RPMI7951 (cell line): ENCODE measurements at places on chromosomes 1 and 21.

GRCh38 chr21:15283138-15283537, 218.3 kb upstream of the NRIP1 start:
- no peak for DNase-seq

DNA sequence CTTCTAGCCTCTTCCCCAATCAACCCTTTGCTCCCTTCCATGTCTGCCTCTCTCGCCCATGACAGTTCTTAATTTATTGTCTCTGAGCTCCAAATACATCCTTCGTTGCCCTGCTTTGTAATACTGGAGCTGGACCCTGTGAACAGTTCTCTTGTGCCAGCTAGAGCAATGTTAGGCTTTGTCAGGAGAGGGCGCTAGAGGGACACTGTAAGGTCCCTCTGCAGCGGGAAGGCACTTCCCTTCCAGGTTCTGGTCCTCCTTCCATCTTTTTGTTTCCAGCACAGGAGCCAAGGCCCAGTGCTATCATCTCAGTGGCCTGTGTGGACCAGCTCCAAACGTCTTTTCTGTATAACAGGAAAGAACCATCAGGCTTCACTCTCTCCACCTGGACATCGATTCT, 95.9 kb downstream of the PTPRU start:
- peak; percentile 37 for DNase-seq

DNA sequence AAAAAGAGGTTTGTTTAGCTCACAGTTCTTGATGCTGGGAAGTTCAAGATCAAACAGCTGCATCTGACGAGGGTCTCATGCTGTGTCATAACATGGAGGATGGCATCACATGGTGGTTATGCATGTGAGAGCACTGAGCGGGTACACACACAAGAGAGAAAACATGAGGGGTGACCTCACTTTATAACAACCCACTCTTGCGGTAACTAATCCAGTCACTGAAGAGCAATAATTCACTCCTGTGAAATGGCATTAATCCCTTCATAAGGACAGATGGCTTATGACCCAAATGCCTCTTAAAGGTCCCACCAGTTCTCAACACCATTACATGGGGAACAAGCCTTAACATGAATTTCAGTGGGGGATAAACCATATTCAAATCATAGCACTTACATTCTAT, 23.2 kb upstream of the CHIT1 start:
- DNase-seq, result no peak

- peak; percentile 70 for DNase-seq
Observed at GRCh38 chr1:55893155-55893554, 678.0 kb upstream of the USP24 start.

GRCh38 chr1:186749820-186750219, 69.6 kb upstream of the PTGS2 start:
- DNase-seq, result no peak

DNA sequence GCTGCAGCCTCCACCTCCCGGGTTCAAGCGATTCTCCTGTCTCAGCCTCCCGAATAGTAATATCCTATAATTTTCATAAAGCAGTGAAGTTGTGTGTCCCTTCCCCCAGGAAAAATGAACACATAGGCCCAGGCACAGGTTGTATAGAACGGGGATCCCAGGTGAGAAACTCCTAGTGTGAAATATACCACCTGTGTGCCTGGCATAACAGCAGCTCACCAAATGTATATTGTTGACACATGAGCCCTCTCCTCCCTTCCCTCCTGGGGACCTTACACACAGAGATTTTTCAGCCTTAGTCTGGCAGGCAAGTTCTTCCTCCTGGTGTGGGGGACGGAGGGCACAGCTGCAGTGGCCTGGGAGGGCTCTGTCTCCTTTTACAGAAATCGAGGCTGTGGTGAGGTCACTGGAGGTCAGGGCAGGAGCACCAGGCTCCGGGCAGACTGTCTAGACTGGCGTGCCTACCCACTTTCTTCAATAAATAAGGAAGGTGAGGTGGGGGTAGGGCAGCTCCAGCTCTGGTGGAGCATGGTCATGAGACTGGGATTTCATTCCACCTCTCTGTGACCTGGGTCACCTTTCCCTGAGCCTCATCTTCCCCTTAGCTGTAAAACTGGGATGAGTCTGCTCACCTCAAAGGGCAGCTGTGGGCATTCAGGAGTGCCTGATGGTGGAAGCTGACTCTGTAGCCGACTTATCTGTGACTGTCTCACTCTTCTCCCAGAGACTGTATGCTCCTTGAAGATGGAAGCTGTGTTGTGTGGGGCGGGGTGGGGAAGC, 14.3 kb downstream of the RCC1 start:
- no peak for DNase-seq

- no peak for DNase-seq
Observed at GRCh38 chr21:32001390-32001789, 128.6 kb downstream of the HUNK start.

GRCh38 chr1:237877631-237878030, 13.1 kb downstream of the ZP4 start:
- DNase-seq, result peak; percentile 13

DNA sequence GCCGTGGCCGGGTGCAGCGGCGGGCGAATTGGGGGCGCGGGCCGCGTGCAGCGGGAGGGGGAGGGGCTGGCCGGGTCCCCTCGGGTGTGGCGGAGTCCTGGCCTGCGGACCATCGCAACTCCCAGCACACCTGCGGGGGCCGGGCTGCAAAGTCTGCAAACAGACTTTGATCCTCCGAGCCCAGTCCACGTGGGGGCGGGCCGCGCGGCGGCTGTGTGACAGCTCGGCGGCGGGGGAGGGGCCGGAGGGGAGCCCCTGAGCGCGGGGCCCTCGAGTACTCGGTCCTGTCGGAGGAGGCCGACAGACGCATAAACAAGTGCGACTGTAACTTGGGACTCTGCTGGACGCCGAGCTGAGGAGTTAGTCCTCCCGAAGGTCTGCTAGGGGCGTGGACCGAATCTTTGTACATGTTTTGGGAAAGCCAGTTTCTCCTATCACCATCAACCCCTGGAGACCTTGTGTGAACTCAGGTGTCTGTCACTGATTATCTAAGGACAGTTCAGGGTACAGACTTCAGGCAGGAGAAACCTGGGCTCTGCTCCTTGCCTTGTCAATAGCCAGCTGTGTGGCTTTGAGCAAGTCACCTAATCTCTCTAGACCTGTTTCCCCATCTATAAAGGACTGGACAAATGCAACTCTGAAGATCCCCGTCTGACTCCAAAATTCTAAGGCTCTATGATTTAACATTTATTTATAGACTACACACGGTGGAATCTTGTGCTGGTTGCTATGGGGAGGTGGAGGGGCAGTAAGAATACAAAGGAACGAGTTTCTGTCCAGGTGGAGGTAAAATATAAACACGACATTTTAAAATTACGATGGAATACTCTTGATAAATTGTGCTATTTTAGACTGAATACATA, 710 bp upstream of the SLC30A1 start:
- peak; percentile 58 for DNase-seq

GRCh38 chr1:32392325-32392724, 1.9 kb downstream of the BSDC1 start:
- no peak for DNase-seq

- no peak for DNase-seq
Observed at GRCh38 chr1:174269989-174270651, 110.8 kb downstream of the RABGAP1L start.

DNA sequence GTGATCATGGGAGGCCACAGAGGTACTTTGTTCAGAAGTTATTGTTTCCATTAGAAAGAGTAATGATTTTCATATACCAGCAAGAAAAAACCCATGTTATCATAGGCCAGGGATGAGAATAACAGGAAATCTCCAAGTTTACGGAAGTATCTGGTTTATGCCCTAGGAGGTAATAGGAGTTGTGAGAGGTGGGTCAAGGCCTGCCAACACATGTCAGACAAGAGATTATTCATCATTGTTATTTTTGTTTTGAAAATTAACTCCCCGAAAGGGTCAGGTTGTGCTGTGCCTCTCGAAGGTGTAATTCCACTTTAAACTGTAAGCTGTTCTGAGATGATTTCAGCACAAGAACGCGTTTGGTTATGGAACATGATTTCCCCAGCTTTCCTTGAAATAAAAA, 218.4 kb downstream of the CAMTA1 start:
- DNase-seq, result no peak

- DNase-seq, result no peak
Observed at GRCh38 chr1:193753038-193753756, 566.8 kb upstream of the B3GALT2 start.
